ENCODE measurements at places on chromosomes 7 and 10.

DNA sequence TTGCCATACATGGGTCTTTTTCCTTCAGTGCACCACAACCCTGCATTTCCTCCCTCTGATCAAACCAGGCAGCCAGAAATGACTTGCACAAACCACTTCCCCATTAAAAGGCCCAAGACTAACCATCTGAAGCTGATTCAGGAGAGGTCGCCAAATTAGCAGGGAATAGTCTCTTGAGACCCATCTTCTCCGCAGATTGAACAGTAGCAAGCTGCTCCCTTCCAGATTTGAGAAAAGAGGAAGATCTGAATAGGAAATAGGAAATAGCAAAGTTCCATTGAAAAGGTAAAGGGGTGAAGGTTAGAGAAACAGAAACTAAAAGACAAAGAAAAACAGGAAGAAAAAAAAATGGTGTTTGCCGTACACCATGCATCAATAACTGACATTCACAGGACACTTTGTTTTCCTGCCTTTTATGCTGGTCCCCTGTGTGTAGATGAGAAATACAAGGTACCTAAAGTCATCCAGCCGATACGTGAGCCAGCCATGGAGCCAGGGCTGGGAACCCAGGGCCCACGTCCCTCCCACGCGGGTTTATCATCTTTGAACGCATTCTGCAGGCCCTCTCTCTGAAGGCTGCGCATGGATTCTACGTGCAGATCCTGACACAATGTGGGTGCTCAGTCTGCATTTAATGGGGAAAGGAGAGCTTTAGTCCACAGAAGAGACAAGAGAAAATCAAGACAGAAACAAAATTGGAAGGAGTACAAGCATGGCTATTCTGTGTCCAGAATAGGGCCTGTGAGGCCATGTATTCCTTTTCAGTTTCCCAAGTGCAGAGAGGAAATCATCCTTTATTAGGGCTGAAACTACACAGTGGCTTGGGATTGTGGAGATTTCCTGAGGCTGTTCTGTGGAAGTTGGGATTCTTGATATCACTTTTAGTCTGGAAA, 268.4 kb upstream of the NPVF start:
- DNase-seq: peak; percentile 46

- peak; percentile 99 for DNase-seq
Measured at GRCh38 chr10:96984541-96985131, 152.5 kb downstream of the LCOR start.

DNA sequence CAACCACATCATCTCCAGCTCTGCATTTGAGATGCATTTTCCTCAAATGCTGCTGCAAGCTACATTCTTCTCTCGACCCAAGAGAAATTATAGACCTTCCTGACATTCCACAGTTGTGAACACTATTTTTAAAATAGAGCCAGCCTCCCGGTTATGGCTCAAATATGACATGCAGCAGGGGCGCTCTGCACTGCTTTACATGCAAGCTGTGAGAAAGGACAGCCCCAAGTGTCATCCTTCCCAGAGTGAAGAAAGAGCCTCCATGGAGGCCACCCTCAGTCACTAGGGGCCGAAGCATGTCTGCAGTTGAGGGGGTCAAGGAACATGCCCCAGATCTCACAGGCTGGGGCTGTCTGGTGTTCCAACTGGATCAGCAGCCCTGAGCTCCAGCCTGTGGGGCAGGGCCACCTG, 63.9 kb upstream of the CHST15 start:
- no peak for DNase-seq

DNA sequence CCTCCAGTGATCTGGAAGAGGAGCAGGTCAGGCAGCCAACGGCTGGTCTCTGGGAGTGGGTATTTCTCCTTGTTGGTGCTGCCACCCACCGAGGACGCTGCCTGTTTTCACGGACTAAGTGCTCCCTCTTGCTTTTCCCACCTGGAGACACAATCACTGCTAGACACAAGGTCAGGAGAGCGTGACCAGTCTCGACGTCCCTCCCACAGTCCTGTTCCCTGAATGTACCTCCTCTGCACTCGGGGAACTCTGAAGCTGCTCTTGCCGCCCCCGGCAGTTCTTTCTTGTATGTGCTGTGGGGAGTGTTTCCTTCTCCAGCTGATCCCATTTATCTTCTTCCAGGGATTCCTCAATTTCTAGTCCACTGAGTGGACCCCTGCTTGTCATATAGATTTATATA, 89.4 kb downstream of the CYTH3 start:
- DNase-seq: no peak

DNA sequence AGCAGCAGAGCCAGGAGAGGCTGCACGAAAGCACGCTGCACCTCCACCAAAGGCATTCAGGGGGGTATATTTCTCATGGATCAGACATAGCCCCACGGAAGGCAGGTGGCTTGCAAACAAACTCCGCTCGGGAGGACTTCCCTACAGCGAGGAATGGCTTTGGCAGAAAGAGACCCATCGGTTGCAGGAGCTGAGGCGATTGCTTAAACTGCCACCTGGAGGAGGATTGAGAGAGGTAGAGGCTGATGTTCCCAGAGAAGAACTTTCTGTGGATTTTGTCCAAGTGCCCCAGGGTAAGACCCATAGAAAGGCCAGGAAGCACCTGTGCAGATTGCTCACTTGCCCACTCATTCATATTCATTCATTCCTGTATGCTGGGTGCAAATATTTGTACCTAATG, 89.1 kb downstream of the NEUROD6 start:
- DNase-seq: no peak

- DNase-seq: no peak
Measured at GRCh38 chr7:122520971-122521555, 177.9 kb downstream of the RNF133 start.

- DNase-seq: no peak
Measured at GRCh38 chr10:26486304-26486703, 48.2 kb downstream of the APBB1IP start.

GRCh38 chr7:3272691-3273141, 28.3 kb upstream of the SDK1 start:
- no peak for DNase-seq

GRCh38 chr7:27930910-27931476, 191.0 kb downstream of the TAX1BP1 start:
- DNase-seq: no peak

- DNase-seq: no peak
Measured at GRCh38 chr7:42392826-42393225, 155.8 kb upstream of the GLI3 start.

DNA sequence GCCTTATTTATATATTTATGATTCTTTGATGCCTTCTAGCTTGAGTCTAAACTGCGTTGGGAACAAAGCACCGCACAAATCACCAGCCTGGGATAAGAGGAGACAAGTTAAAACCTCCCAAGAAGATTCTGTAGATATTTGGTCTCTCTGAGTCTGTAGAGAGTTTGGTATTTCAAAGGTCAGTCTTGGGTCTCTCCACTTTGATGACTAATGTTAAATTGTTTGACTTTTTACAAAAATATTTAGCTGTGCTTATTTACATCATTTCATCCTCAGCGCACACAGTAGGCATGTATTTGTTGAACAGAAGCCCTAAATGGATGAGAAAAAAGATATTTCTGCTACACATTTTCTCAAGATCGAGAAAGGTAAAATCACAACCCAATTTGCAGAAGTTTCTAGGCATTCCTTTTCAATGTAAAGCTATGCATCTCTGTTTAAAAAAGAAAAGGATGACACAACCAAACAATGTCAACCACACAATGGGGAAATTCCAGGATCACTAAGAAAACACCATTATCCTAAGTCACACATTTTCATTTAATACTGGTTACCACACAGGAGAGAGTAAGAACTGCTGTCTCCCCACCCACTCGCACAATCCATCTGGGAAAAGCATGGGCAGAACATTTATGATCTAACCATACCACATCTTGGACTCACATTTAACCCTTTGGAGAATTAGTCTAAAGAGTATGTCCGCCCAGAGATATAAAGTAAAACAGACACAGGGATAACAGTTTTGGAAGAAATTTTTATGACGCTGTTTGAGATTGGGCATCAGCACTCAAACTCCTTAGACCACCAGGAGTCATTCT, 4.4 kb downstream of the CDK6 start:
- DNase-seq: no peak

GRCh38 chr10:59325116-59325515, 37.2 kb downstream of the FAM13C start:
- no peak for DNase-seq

DNA sequence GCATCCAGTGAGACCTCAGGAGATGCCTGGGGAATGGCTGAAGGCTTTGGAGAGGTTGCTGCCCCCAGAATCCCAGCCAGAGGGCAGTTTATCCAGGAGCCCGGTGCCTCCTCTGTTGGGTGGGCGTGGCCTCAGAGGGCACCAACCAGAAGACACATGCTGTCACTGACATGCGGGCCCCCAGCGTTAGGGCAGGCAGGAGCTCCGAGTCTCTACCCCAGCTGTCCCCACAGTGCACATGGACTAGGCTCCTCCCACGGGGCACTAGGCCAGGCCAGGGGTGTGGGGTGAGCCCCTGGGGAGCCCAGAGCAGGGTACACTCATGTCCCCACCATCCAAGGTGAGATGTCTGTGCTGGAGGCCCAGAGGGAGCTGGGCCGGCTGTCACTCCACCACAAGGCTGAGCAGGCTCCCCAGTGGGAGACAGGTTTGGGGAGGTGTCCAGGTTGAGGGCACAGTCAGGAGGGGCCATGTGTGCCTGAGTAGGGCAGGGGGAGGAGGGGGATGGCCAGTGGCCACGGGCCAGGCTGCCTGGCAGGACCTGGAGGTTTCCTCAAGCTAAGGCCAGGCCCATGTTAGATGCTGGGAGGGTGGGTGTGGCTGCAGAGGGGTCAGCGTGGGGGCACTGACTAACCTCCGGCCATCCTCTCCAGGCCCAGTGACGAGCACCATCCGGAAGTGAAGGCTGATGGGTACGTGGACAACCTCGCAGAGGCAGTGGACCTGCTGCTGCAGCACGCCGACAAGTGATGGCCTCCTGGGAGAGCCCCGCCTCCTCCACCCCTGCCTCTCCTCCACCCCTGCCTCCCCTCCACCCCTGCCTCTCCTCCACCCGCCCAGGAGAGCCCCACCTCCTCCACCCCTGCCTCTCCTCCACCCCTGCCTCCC, 131.3 kb downstream of the FAM53B start:
- DNase-seq: no peak

GRCh38 chr10:133158756-133159610, 1.0 kb upstream of the KNDC1 start:
- DNase-seq: no peak

DNA sequence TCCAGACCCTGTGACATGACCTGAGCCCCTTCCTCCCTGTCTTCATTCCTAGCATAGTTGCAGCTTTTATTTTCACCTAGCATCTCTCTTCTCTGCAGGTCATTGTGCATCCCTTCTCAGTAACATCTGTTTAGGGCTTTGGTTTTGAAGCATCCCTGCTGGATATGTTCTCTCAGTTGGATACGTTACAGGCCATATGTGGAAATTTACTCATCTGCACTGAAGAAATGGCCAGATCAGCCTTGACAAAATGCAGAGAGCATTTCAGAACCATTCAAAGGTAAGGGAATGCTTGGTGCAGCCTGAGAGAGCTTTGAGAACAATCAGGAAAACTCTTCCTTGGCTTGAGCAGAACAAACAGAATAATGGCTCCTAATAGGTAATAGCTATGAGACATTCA, 647.0 kb downstream of the KCNMA1 start:
- DNase-seq: no peak

- no peak for DNase-seq
Measured at GRCh38 chr7:51316666-51317581, at the start of gene COBL. COBL (minus strand) TSS chr7:51316809; CDS start chr7:51316633, 176 bp downstream.

DNA sequence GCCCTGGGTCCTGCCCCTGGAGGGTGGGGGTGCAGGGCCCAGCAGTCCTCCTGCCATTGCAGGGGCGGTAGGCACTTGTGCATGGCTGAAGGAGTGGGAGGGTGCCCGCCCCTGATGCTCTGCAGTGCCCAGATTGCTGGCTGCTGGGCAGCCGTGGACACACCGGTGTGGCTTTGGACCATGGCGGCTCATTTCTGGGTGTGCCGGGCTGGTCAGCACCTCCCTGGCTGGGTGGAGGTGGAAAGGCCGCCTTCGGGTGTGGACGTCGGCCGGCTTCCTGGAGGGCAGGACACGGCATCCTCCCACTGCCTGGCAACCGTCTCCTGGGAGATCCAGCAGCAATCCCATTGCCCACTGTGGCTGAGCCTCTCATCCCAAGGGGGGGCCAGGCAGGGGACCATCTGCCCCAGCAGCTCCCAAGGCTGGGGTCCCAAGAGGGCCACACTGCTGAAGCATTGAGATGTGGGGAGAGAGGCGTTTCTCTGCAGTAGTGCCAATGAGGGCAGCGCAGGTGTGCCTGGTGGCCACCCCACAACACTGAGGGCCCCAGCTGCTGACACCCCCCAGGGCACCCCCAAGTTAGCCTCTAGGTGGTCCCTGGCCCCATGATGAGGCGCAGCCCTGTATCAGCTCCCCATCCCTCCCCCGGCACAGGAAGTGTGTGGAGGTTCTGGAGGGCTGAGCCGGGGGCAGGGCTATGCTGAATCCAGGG, 12.9 kb downstream of the TTYH3 start:
- no peak for DNase-seq

DNA sequence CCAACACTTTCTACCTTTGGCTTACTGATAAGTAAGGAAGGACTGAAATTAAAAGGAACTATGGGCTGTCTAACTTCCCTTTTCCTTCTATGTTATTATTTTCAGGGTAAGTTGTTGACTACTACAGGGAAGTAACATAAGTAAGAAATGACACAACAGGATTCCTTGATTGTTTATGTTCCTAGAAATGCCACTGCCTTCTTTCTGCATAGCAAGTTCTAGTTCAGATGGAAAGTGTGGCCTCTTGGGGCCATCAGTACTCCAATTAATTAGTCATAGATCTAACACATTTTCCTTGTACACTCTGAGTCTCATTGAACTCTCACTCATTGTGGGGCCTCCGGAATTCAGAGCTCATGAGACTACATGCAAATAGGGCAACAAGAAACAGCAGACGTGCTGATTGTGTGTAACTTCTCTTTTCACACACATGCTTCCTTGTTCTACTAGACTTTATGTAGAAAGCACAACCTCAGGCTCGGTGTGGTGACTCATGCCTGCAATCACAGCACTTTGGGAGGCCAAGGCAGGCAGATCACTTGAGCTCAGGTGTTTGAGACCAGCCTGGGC, 35.3 kb upstream of the HIBADH start:
- peak; percentile 85 for DNase-seq

GRCh38 chr10:10520491-10521385, 496.9 kb upstream of the CELF2 start:
- DNase-seq: peak; percentile 91

All from Kasumi-1 (cell line).